ENCODE measurements at places on chromosomes 6 and 20.

GRCh38 chr6:22073516-22074198 lies 223.2 kb downstream of the PRL start:
- DNase-seq, result no peak

GRCh38 chr20:24640686-24641085 lies 171.3 kb downstream of the SYNDIG1 start:
- no peak for DNase-seq

DNA sequence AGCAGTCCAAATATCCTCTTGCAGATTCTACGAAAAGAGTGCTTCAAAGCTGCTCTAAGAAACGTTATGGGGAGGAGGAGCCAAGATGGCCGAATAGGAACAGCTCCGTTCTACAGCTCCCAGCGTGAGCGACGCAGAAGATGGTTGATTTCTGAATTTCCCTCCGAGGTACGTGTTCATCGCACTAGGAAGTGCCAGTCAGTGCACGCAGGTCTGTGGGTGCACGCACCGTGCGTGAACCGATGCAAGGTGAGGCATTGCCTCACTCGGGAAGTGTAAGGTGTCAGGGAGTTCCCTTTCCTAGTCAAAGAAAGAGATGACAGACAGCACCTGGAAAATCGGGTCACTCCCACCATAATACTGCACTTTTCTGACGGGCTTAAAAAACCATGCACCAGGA lies 272.1 kb upstream of the DEFB115 start:
- DNase-seq, result no peak

GRCh38 chr6:121925024-121925423 lies 474.4 kb upstream of the HSF2 start:
- no peak for DNase-seq

DNA sequence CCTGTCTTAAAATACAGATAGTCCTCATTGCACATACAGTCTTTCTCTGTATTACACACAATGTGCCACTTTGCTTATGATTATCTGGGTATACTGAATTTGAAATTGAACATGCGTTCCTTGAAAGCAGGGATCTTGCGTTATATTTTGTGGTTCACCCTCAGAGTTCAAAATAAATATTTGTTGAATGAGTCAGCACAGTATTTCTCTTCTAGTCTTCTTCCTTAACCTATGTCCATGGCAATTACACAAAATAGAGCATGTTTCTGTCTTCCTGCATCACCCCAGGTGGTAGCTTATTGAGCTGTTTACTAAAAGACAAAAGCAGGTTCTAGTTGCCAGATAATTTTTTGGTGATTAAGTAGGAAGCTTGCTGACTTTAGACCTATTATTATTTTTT lies 272.9 kb upstream of the FERMT1 start:
- no peak for DNase-seq

DNA sequence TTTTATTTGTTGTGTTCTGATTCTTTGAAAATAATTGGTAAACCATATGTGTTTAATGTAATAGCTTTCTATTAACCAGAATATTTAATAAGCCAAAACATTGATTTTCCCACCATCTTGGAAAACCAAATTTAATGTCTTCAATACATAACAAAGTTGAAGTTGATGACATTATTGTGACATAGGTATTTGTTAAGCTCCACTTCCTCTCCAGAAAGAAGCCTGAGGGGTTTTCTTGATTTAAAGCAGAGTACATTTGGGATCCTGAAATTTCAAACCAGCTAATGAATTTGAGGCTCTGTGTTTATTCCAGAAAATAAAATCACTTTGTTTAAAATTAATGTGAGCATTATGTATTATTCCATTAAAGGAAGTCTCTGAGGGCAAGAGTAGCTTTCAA lies 106.3 kb downstream of the PERP start:
- no peak for DNase-seq

DNA sequence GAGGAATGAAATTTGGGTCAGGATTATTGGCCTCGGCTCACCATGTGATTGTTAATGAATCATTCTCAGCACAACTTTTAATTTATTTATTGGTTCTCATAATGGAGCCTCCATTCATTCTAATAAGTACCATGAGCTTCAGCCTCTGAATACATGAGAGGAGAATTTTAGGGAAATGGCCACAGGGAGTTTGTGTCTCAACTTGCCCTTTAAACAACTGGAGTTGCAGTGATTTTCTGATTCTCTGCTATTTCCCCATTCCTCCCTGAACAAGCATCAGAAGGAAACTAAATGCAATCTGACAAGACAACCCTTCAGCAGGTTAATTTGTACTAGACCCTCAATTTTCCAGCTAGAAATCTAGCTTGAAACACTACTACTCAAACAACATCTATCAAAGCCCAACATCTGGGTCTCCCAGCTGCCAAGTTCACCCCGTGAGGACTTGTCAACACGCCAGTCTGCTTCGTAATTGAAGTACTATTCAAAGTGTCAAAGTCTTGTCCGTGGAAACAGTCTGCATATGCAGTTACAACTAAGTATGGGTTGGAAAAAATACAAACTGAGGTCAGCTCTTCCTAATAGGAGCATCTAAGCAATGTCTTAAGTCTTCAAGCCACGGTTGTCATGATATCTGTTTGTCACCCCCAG lies 235.4 kb downstream of the CDH4 start:
- DNase-seq, result no peak

GRCh38 chr20:12315652-12316051 lies 398.0 kb downstream of the BTBD3 start:
- no peak for DNase-seq

DNA sequence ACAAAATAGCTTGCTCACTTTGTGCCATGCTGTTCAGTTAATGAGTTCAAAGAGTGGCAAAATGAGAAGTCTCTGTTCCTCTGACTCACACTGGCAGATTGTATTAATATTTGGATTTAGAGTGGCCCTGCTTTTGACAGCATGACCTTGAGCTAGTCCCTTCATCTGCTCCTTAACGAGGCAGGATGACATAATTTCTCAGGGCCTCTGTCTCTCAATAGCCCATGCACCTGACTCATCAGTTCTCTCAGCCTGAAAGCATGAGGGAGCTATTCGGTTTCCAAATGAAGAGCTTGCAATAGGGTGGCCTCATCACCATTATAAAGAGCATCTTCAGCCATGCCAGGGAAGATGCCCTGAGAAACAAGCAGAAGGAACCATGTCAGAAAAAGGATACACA lies 38.2 kb downstream of the CAP2 start:
- no peak for DNase-seq

DNA sequence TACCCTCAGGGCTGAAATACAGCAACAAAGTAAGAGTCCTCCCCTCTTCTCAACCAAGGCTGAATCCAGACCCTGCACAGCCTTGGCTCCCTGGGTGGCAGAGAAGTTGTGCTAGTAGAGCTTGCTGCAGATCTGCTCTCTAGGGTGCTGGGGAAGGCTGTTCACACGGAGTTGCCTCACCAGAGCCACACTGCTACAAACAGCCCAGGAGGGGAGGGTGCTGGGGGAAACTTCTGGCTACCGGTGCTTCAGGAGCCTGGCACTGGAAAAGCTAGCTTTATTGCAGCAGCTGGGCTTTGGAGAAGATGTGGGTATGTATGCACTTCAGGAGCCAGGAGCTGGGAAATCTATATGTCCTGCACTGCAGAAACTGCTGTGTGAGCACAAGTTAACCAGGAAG lies 37.6 kb upstream of the SUPT3H start:
- no peak for DNase-seq

- DNase-seq, result no peak
These were observed 214.7 kb downstream of the PAX1 start for GRCh38 chr20:21920211-21920610.
